Fibroblast of lung (primary cell): ENCODE measurements at places on chromosomes 6 and 20.

GRCh38 chr6:34414999-34415858 lies 10.6 kb downstream of the RPS10 start:
- peak; percentile 83 for DNase-seq

DNA sequence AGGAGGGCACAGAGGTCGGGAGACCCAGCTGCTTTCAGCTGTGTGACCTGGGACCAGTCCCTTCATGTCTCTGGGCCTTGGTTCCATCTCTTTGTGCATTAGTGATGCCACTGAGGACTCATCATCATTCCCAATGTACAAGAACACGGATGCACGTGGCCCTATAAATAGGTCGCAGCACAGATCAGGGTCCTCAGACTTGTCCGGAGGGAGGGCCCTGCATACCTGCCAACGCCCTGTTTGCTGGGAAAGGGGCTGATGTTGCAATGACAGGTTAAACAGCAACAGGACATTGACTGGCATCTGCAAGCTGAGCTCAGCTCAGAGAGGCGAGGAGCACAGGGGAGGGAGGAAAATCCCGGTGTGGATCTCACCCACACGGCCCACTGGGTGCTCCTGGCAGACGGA lies 21.8 kb downstream of the TGM2 start:
- DNase-seq, result no peak

GRCh38 chr6:109485266-109485935 lies 2.4 kb upstream of the ZBTB24 start:
- DNase-seq, result no peak

GRCh38 chr6:75396005-75396800 lies 97.4 kb downstream of the FILIP1 start:
- no peak for DNase-seq

- no peak for DNase-seq
These were observed 10.9 kb upstream of the MRS2 start for GRCh38 chr6:24391756-24392405.

DNA sequence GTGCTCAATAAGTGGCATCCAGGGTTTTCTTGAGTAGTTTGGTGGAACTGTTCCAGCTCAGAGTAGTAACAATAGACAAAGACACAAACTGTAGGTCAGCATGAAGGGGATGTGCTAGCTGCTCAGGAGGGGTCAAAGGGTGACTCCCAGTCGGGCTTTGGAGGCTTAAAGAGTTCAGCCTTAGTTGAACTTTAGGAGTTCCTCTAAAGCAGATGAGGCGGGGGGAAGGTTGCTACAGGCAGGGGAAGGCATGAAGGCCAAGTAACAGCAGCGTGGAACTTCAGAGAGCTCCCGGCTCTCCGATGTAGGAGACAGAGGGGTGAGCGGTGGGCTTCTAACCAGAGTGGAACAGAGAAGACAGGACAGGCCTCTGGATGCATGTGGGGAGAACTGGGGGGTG lies 115.5 kb upstream of the CD93 start:
- no peak for DNase-seq

- no peak for DNase-seq
These were observed 84.9 kb upstream of the PDE10A start for GRCh38 chr6:165747963-165748362.

DNA sequence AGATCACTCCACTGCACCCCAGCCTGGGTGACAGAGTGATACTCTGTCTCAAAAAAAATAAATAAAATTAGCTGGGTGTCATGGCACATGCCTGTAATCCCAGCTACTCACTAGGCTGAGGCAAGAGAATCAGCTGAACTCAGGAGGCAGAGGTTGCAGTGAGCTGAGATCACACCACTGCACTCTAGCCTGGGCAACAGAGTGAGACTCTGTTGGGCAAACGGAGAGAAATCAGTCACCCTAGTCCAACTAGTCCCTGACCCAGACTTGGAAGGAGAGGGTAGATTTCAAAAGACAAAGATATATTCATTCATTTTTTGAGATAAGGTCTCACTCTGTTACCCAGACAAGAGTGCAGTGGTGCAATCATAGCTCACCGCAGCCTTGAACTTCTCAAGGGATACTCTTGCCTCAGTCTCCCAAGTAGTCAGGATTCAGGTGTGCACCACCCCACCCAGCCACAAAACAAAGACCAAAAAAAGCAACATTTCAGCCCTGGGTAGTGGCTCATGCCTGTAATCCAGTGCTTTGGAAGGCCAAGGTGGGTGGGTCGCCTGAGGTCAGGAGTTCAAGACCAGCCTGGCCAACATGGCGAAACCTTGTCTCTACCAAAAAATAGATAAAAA lies 26.2 kb upstream of the NCOA3 start:
- no peak for DNase-seq

DNA sequence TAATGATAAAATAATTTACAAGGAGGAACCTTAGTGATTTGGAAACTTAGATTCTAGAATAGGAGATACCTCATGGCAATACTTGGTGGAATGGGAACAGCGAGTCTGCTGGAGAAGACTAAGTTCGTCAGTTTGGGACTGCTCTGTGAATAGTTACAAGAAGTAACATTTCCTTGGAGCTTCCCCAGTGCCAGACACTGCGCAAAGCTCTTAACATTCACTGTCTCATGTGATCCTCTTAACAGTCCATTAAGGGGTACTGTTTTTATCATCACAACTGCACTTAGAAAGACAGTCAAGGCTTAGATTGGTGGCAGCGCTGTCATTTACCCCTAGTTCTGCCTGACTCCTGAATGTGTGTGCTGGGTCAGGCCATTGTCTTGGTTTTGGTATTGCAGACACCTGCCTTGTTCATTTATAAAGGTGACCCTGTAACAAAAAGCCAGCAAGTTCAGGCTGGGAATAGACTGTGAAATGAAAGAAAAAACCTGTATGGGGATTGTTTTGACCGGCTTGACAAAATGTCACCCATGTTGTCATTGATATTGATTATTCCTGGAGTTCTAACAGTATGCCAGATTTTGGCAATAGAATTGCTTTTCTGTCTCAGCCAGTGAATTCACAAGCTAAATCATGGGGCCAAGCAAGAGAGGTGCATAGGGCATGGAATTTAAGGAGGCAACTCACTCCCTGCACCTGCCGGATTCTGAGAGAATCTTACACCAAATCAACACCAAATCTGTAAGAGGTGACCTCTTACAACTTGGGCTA lies 118.4 kb downstream of the SASH1 start:
- no peak for DNase-seq

- no peak for DNase-seq
These were observed 147.8 kb downstream of the ZMYND8 start for GRCh38 chr20:47208534-47209174.

- DNase-seq, result no peak
These were observed 327.3 kb downstream of the FRK start for GRCh38 chr6:115733426-115733825.

DNA sequence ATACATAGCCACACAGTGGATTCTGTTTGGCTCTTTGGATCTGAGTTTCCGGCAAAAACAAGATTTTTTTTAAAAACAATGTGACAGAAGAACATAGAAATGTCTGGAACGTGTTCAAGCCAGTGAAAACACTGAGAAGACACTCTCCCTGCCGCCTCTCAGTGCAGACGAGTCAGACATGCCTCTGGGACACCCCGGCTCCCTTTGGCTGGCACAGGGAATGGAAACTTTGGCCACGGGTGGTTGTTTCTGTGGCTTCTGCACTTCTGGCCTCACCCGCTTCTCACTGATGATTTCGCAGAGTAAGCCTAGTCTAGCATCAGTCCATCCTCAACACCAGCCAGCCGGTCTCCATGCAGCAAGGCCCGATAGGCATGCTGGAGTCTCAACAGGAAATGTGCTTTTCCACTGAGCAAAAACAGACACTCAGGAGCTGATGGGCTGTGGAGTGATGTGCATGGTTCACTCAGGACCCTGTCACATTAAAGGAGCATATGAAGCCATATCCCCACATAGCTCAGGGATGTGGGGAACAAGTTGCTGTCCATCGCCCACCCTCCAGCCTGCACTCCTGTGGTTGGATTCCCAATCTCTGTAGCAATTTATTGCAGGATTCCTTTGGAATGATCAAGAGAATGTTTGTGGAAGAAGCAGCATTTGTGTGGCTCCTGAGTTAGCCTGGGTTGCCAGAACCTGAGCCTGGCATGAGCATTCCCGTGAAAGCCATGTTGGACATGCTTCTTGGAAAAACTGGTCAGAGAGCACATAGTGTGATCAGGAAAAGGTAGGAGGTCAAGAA lies 262.0 kb upstream of the RIN2 start:
- peak; percentile 41 for DNase-seq

DNA sequence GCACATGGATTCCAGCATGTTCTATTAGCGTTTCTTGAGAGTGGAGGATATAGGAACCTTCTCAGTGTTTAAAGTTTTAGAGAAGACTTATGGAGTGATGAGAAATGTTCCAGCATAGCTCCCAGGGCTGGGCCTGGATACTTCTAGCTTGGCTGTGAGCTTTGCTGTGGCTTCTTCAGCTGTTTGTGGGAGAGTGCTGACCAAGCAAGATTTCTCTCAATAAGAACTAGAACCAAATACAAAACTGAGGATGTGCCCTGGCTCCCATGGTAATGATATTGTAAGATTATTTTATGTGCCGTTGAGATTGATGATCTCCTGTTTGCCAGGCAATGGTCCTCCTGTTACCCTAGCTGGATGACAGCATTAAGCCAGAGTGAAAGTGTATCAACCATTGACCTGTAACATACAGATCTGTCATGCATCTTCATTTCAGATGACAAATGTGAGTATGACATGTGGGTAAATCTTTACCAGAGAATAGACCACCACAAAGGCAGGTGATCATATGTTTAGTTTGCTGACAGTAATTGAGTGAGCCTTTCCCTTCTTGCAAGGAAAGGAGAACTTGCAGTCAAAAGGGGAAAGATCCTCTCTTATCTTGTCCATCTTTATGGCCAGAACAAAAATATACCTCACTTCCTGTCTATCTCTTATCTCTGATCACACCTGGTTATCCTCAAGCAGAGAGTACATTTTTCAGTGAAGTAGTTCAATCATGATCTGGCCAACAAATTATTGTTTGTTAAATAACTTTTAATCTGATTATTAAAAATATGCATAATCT lies 180.1 kb downstream of the SLC24A3 start:
- DNase-seq, result no peak

GRCh38 chr6:56520218-56520617 lies 122.5 kb downstream of the DST start:
- no peak for DNase-seq

DNA sequence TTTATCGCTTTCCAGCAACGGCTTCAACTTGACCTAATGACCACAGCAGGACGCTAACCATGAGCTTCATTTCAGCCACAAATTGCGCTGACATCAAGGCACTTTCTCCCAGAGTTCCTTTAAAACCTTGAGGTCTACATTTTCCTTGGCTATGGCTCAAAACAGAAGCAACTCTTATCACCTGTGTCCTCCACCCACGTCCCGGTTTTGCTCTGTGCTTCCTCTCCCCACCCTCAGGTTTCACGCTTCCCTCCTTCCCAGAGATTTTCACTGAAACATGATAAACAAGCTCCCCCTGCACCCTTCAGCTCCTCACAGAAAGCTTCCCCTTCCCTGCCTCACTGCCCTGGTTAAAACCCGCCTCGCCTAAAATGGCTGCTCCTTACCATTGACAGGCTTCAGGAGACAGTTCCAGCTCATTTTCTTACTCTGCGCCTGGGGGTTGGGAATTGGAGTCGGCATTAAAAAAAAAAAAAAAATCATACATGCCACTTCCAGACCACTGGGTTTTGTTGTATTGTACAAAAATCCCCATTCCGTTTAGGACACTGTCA lies 229.5 kb downstream of the UBE3D start:
- DNase-seq, result no peak

DNA sequence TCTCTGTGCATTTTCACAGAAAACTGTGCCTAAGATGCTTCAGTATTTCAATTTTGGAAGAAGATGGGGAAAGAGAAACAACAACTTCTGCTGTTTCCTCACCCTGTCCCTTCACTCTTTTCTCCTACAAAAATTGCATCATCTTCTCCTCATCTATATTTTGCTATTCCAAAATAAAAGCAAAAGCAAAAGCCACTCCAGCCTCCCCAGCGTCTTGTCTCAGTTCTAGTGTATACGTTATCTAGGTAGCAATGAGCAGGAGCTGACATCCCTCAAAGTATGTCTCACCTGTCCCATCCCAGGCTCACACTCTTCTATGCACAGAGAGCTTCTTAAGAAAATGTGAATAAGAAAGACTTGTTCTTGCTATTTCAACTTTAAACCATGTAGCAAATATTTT lies 163.8 kb upstream of the TAB2 start:
- DNase-seq, result no peak

DNA sequence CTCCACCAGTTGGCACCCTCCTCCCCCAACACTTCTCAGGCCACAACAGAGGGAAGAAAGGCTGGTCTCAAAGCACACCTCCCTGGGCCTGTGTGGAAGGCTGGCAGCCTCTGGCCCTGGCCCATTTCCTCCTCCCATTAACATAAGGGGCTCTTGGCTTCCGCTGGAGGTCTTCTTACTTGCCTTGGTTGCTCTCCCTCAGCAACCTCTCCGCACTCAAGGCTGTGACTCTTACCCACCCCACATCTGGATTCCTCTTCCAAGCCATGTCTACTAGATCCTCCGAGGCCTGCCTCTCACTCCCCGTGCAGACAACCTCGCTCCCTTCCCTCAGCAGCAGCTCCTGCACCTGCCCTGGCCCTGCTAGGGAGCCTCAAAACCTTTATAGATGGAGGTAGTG lies 112.2 kb upstream of the PRND start:
- no peak for DNase-seq
